ENCODE measurements at places on chromosomes 2 and 18.
A peak's percentile ranks its signal among the peaks of the same experiment; 100 is the strongest.

- DNase-seq: no peak
These were observed 118.9 kb upstream of the ARL4C start for GRCh38 chr2:234615643-234616356.

- no peak for DNase-seq
These were observed 71.9 kb upstream of the GALNT5 start for GRCh38 chr2:157185476-157186227.

DNA sequence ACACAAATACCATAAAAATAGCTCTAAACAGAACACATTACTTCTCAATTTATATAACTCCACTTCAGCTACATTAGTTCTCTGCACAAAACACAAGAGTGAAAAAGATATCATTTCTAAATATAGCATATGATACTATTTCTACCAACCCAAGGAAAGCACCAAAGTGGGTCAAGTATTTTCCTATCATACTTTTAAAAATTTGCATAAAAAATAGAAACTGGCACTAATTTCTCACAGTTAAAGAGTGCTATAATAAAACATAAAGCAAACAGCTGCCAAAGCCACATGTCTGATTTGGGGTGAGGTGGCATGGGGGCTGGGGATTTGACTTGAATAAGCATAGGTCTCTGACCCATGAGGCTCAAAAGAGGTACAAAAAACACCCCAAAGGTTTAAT, 61.5 kb downstream of the BARD1 start:
- no peak for DNase-seq

GRCh38 chr18:6204476-6204875, 210.2 kb downstream of the L3MBTL4 start:
- DNase-seq: no peak

DNA sequence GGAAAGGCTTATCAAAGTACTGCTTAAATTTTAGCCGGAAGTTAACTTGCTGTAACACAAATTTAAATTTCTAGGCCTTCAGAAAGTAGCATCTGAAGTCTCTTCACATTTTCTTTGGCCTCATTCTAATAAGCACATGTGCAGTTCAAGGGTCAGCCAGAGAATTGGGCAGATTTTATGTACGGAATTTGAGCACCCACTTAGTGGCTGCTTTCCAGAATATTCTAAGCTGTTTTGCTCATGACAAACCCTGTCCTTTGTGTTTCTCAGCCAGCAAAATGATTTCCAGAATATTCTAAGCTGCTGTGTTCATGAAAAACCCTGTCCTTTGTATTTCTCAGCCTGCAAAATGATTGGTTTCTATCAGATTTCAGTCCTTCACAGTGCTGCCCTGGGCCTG, 225.0 kb upstream of the DOK6 start:
- DNase-seq: no peak

GRCh38 chr2:108460345-108461037, 11.5 kb downstream of the GCC2 start:
- no peak for DNase-seq

GRCh38 chr2:34492561-34493455, 893.7 kb upstream of the FAM98A start:
- no peak for DNase-seq

DNA sequence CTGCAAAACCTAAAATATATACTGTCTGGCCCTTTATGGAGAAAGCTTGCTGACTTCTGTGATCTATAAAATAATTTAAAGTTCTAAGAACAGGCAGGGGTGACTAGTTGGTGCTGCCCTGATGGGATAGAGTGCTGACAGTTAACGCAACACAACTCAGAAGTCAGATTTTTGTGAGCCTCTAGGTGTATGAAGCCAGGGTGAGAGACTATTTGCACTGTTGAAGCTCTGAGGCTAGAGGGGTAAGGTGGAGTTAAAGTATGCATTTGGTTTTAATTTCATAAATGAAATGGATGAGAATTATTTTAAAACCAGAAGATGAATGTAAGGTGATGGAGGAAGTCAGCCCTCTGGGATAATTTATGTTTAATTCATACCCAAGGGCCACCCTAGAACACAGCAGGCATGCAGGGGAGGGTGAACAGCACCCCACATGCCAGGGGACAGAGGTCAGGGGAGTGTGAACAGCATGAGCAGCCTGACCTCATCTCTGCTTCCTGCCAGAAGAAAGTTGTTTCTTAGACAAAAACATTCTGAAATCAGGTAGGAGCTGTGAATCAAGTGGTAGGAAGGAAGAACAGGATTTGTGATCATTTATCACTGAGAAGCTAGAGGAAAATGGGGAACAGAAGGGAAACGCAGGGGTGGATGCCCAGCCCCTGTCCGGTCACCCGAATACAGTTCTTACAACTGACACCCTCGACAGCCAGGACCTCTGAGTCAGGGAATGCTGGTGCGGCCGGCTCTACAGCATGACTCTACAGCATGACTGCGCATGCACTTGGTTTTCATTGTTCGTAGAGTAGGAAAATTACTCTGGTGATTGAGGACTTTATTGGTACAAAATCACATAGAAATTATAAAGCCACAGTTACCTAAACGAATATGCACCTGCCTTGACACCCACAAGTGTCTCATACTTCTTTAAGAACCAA, 93.1 kb downstream of the MBP start:
- no peak for DNase-seq

- DNase-seq: no peak
These were observed 238.1 kb downstream of the LPIN1 start for GRCh38 chr2:11984316-11985158.

- no peak for DNase-seq
These were observed 33.2 kb downstream of the SPOPL start for GRCh38 chr2:138534791-138535190.

- DNase-seq: no peak
These were observed 30.0 kb downstream of the IL1R2 start for GRCh38 chr2:102021779-102022178.

- no peak for DNase-seq
These were observed 9.4 kb downstream of the FAM210A start for GRCh38 chr18:13716916-13717315.

DNA sequence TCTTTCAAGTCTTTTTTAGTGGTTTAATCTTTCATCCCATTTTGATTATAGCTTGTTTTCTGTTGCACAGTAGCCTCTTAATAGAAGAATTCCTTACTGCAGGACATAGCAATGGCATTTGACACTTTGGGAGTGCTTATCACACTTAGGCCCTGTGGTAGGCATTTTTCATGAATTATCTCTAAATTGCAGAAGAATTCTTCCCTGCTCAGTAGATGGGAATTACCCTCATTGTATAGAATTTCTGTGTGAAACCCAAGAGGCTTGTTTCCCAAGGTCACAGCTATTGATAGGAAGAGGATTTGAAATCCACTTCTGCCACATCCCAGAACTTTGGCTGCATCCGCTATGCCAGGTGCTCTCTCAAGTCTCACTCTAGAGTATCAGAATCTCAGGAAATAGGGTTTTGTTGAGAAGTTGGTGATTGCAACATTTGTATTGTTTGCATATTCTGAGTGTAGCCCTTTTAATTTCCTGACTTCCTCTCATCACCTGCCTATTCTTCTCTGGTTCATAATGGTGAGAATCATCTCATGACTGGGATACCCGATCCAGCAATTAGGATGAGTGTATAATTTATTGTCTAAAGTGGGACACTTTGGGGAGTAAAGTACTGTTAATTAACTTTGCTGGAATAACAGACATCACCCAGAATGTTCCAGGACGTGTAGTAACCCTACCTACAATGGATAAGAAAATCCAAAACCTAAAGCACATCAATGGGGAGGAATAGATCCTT, 255.2 kb upstream of the RASGRP3 start:
- DNase-seq: no peak

- DNase-seq: no peak
These were observed 197.9 kb downstream of the NEDD4L start for GRCh38 chr18:58241877-58242276.

- DNase-seq: no peak
These were observed 110.0 kb upstream of the RASGRP3 start for GRCh38 chr2:33366473-33366872.

GRCh38 chr2:186977433-186978045, 128.6 kb upstream of the ZSWIM2 start:
- DNase-seq: no peak

DNA sequence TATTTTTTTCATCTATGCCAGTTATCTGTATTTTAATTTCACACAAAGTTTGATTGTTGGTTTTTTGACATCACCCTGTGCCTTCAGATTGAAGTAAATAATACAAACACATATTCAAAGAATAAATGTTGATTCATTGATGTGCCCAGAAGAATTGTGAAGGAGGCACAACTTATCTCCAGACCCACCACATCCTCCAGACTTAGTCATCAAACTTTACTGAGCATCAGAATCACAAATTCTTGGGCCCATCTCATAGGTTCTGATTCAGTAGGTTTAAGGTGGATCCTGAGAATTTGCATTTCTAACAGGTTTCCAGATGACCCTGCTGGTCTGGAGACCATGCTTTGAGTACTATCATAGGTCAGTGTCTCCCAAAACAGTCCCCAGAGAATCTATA, 82.8 kb upstream of the PIK3C3 start:
- DNase-seq: no peak

GRCh38 chr2:203893401-203893800, 25.8 kb downstream of the CTLA4 start:
- DNase-seq: no peak

- DNase-seq: no peak
These were observed 213.2 kb downstream of the ANAPC1 start for GRCh38 chr2:111670776-111671175.

GRCh38 chr18:79438898-79439627, 43.3 kb downstream of the NFATC1 start:
- DNase-seq: peak; percentile 41

GRCh38 chr2:217632043-217632442, 370.8 kb downstream of the TNS1 start:
- DNase-seq: no peak

GRCh38 chr2:166671235-166671634, 177.2 kb upstream of the SCN7A start:
- no peak for DNase-seq

GRCh38 chr2:191289049-191289448, 43.8 kb downstream of the MYO1B start:
- no peak for DNase-seq

DNA sequence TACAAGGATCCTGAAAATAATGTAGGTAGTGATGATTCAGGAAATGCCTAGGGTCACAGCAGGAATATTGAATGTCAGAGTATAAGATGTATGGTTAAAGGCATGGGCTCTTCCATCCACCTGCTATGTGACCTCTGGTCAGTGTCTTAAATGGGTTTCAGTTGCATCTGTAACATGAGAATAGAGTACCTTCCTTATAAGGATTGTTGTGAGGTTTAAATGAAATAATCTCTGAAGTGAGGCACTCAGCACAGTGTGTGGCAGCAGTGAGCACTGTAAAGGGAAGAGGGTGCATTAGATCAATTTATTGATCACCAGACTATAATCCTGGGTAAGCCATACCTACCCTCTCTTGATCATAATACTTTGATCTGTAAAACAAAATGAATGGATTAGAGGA, 319.1 kb downstream of the SLC4A3 start:
- DNase-seq: no peak

GRCh38 chr2:174024524-174025270, 59.5 kb upstream of the SP3 start:
- DNase-seq: no peak

GRCh38 chr2:165369131-165369897, 100.2 kb upstream of the CSRNP3 start:
- DNase-seq: no peak

DNA sequence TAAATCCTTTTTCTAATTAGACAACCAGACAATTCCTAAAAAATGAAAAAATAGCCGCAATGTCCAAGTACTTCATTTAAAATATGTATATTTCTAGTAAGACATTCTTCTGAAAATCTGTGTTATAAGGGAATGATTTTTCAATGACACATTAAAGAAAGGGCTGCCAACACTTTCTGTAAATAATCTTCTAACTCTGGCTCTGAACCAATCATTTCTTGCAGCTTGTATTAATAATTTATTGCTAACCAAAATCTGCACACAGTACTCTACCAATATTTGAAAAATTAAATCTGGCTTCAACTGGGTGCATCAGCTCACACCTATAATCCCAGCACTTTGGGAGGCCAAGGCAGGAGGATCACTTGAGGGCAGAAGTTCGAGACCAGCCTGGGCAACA, 8.3 kb downstream of the NFU1 start:
- DNase-seq: no peak

GRCh38 chr2:43032213-43033015, 194.0 kb downstream of the ZFP36L2 start:
- DNase-seq: no peak

- no peak for DNase-seq
These were observed 42.5 kb downstream of the TANC1 start for GRCh38 chr2:159010963-159011362.

Data from activated naive CD4-positive, alpha-beta T cell treated with Interleukin-2 at 50 U/mL for 16 hours (primary cell).